Esophagus muscularis mucosa (tissue), 4 donors: ENCODE measurements at places on chromosomes 6 and 20.

GRCh38 chr20:47659904-47660601 is 125.2 kb downstream of the SULF2 start:
- peaks cover 75% of the 10 kb centered on the region for H3K36me3 ChIP-seq
- no peak overlapping the region for H3K27ac ChIP-seq
- H3K4me3 ChIP-seq: no peak overlapping the region
- no peaks in the 10 kb centered on the region for H3K27me3 ChIP-seq
- no peak for DNase-seq

- H3K27me3 ChIP-seq: no peaks in the 10 kb centered on the region
- H3K36me3 ChIP-seq: no peaks in the 10 kb centered on the region
- no peak for DNase-seq
- no peak overlapping the region for H3K4me3 ChIP-seq
Measured at GRCh38 chr6:42390228-42390934, 61.3 kb downstream of the TRERF1 start.

GRCh38 chr20:46268662-46269061 is 39.6 kb downstream of the CDH22 start:
- H3K27me3 ChIP-seq: peaks cover 85% of the 10 kb centered on the region
- H3K4me3 ChIP-seq: no peak overlapping the region
- no peaks in the 10 kb centered on the region for H3K4me1 ChIP-seq
- H3K36me3 ChIP-seq: no peaks in the 10 kb centered on the region

DNA sequence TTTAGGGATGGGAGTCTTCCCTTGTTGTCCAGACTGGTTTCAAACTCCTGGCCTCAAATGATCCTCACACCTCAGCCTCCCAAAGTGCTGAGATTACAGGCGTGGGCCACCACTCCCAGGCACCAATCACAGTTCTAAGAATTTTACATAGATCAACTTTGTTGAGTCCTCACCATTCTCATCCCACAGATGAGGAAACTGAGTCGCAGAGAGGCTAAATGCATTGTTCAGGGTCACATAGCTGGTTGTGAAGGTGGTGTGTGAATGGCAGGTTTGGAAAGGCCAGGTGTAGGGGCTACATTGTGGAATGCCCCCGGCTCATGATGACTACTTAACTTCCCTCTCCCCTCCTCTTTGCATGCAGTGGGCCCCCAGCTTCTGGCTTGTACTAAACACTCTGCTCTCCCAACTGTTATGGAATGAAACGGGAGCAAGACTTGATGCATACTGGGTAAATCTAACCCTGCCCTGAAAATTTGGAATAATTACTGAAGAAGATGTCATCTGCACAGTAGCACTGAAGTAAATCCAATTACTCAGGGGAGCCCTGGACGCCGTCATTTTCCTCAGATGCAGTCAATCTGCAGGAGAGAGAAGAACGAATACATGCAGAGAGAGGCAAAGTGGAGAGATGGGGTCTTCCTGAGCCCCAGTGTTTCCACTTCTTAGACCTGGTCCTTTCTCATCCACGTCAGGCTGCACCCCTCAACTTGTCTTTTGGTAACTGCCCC is 102.3 kb upstream of the ZNF217 start:
- H3K4me3 ChIP-seq: no peak overlapping the region
- no peaks in the 10 kb centered on the region for H3K27me3 ChIP-seq
- H3K4me1 ChIP-seq: peaks cover 10% of the 10 kb centered on the region

DNA sequence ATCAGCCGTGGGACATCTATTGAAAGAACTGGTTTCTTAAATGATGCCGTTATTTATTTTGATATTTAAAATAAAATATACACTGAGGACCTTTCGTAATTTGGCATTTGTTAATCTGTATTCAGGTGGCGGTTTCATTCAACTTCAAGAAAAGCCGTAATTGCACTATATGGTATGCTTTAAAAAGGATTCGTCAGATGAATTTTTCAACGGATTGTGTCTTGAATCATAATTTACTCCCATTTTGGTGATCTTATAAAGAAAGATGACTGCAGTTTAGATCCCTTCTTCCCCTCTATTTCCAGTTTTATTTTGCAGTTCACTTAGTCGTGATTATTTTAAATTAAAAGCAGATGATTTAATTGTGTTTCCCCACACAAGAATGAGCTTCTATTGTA is 761 bp downstream of the KLHL32 start:
- H3K27me3 ChIP-seq: no peaks in the 10 kb centered on the region
- peak overlapping the region; percentile 69 for H3K4me3 ChIP-seq
- DNase-seq: no peak

- no peak overlapping the region for H3K4me3 ChIP-seq
- no peak for DNase-seq
- H3K36me3 ChIP-seq: no peaks in the 10 kb centered on the region
- H3K27ac ChIP-seq: no peak overlapping the region
- no peaks in the 10 kb centered on the region for H3K4me1 ChIP-seq
Measured at GRCh38 chr6:70694371-70694770, 26.7 kb downstream of the SMAP1 start.

GRCh38 chr6:36263390-36264000 is 6.4 kb upstream of the PNPLA1 start:
- no peak for DNase-seq
- no peak overlapping the region for H3K4me3 ChIP-seq
- H3K36me3 ChIP-seq: no peaks in the 10 kb centered on the region
